ENCODE measurements at places on chromosomes 1 and 21. TPM values are rescaled to one million over a fixed set of nuclear protein-coding genes. Genes with fewer than 3 reads are reported as not detected.

TIE1 gene
- total RNA-seq: not detected

SLC6A9 gene
- 18.2 TPM for total RNA-seq

GRCh38 chr1:59271561-59272260, 25.2 kb upstream of the FGGY start:
- DNase-seq: no peak

BACE2 gene
- total RNA-seq: 59.0 TPM

GRCh38 chr1:84089465-84089864, 54.6 kb upstream of the PRKACB start:
- no peak for DNase-seq

GRCh38 chr1:64875606-64876005, 90.7 kb downstream of the JAK1 start:
- no peak for DNase-seq

DNA sequence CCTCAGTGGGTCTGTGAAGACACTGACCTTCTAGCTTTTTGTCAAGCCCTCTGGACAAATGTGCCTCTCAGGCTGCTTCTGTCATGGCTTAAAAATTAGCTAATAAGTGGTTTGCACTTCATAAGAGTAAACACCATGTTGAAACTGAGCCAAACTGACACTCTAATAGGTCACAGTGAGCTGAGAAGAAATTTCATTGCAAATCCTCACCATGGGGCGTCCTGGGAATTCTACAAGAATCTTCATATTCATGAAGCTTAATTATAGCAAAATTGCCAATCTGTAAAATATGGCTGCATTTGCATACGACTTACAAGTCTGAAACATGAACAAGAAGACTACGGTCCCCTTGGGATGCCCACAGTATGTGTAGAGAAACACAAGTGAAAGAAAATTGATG, 188.6 kb downstream of the DSCAM start:
- DNase-seq: no peak

PIK3CD gene
- total RNA-seq: 2.2 TPM

GRCh38 chr1:66925944-66926343, 1.2 kb downstream of the MIER1 start:
- no peak for DNase-seq

GRCh38 chr1:87450136-87450535, 121.5 kb downstream of the LMO4 start:
- DNase-seq: no peak

- DNase-seq: peak; percentile 70
Observed at GRCh38 chr1:186806477-186806876, 22.3 kb upstream of the PLA2G4A start.

PARS2 gene
- 10.0 TPM for total RNA-seq

All from Calu3 (cell line).